ENCODE measurements at places on chromosomes 3 and 15.

- no peak for DNase-seq
Measured at GRCh38 chr3:167872941-167873340, 137.4 kb downstream of the SERPINI1 start.

- DNase-seq, result no peak
Measured at GRCh38 chr15:89487791-89488190, 8.6 kb downstream of the RHCG start.

DNA sequence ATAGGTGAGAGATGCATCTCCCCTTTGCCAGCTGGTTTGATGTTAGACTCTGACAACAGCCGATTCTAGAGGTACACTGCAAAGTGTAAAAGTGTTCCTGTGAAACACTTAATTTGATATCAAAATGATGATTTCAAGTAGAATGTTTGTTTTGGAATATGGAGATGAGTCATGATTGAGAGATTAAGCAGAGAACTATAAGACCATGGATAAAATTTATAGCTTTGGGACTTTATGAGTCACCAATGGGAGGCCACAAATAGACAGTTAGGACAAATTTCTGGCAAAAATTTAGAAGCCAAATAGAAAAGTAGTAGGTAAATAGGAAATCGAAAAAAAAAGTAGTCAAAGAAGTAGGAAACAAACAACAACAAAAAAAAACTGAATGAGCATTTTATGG, 672.5 kb downstream of the NSUN3 start:
- no peak for DNase-seq

- DNase-seq, result no peak
Measured at GRCh38 chr3:198076722-198077308, 116.8 kb downstream of the LMLN start.

DNA sequence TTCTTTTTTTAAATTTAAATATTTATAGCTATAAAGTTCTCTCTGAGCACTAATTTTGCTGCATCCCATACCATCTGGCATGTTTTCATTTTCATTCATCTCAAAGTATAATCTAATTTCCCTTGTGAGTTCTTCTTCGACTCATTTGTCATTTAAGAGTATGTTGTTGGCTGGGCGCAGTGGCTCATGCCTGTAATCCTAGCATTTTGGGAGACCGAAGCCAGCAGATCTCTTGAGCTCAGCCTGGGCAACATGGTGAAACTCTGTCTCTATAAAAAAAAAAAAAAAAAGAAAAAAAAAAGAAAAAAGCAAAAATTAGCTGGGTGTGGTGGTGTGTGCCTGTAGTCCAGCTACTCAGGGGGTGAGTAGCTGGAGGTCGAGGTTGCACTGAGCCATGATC, 34.8 kb downstream of the MAP1A start:
- DNase-seq, result no peak

DNA sequence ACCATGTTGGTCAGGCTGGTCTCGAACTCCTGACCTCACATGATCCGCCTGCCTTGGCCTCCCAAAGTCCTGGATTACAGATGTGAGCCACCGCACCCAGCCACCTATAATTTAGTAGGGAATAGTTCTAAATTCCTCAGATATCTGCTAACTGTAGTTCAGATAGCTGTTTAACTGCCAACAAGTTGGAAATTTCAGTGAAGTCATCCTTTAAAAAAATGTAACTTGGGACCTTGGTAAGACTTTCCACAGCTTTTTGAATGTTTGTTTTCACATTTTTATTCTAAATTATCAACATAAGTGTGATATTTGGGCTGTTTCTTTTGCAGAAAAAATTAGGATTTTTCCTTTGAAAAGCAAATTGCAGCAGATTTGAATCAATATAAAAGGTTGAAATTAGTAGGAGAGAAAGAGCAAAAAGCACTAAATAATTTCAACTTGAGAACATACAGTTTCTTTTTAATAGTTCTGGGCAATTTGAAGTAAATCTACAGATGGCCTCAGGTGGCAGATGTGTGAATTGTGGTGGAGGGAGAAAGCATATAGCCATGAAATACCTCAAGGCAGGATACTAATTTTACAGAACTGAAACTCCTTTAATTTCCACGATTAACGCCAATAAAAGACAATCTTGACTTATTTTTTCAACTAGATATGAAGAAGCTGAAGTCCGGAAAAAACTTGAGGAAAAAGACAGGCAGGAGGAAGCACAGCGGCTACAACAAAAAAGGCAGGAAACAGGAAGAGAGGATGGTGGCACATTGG, 34.3 kb downstream of the USP8 start:
- no peak for DNase-seq

DNA sequence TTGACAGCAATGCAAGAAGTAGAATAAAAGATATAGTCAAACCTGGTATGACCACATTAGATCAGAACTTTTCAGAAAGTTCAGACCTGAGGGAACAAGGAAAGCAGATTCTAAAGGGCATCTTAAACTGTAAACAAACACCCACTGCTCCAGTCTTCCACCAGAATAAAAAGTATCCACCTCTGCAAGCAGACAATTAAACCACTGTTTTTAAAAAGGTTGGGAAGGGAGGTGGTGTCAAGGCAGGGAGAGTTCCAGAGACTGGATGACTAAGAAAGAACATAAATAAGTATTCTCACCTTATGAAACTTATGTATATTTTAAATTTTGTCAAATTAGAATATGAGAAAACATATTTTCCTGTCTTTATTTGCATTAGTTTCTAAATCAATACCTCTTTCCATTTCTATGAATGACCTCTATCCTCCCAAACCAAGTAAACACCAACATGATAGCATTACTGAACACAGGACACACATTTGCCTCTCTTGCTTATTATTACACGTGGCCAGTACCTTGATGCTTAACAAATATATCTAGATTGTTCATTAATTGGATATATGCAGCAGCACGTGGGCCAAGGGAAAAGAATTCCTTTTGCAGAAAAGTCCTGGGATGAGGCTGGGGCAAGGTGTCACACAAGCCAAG, 31.6 kb downstream of the PIK3CB start:
- no peak for DNase-seq

DNA sequence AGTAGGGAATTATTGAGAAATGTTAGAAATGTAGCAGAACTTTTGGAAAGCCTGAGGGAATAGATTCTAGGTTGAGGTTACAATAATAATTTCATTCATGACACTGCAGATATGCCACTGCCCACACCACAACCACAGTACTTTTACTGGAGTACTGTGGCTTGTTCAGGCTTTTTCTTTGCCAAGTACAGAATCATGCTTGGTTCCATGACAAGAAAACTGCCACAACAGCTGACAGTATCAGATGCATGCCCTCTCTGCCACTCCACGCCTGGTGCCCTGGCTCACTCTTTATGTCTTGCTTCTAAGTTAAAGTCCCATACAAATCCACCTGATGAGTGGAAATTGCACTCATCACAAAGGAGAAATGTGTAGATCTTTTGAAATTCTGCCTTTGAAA, 398.6 kb downstream of the ZIC1 start:
- no peak for DNase-seq

DNA sequence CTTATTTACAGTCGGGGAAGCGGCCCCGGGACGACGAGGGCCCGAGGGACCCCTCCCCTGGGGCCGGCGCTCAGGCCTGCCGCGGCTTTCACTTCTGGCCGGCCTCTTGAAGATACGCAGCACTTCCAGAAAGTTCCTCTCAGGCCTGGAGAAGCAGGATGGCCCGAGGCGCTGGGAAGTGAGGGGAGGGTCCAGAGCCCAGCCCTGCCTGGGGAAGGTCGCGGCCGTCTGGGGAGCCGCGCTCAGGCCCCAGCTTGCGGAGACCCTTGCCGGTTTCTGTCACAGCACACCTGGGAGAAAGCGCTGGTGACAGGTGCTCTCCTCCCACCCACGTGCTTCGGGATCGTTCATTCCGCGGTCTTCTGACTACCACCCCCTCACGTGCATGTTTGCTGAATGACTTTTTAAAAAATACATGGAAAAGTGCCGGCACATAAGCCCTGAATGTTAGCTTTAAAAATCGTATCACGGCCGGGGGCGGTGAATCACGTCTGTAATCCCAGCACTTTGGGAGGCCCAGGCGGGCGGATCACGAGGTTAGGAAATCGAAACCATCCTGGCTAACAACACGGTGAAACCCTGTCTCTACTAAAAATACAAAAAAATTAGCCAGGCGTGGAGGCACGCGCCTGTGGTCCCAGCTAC, 727 bp upstream of the TM2D3 start:
- no peak for DNase-seq

GRCh38 chr15:76056931-76057330, 2.9 kb upstream of the TMEM266 start:
- DNase-seq, result peak; percentile 39

- DNase-seq, result no peak
Measured at GRCh38 chr3:185208823-185209222, 45.0 kb downstream of the EHHADH start.

- DNase-seq, result peak; percentile 3
Measured at GRCh38 chr3:54213907-54214306, 91.6 kb downstream of the CACNA2D3 start.

GRCh38 chr3:191382661-191383060, 52.3 kb upstream of the UTS2B start:
- DNase-seq, result no peak

- peak; percentile 89 for DNase-seq
Measured at GRCh38 chr3:48535578-48535977, 21.0 kb downstream of the PFKFB4 start.

DNA sequence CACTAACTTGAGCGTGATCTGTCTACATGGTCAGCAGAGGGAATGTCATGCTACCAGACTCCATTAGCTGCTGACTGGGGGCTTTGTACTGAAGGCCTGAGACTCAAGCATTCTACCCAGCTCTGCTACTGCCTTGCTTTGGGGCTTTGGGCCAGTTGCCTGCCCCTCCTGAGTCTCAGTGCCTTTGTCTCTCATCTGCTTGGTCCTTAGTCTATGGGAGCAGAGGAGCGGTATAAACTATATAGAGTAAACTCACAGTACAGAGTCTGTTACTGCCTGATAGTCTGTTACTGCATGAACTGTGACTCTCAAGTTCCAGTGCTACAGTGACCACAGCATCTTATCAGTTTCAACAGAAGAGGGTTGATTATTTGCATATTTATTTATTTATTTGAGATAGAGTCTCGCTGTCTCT, 38.5 kb upstream of the C15orf39 start:
- DNase-seq, result no peak

GRCh38 chr3:68988740-68989139, 24.7 kb downstream of the EOGT start:
- DNase-seq, result no peak

DNA sequence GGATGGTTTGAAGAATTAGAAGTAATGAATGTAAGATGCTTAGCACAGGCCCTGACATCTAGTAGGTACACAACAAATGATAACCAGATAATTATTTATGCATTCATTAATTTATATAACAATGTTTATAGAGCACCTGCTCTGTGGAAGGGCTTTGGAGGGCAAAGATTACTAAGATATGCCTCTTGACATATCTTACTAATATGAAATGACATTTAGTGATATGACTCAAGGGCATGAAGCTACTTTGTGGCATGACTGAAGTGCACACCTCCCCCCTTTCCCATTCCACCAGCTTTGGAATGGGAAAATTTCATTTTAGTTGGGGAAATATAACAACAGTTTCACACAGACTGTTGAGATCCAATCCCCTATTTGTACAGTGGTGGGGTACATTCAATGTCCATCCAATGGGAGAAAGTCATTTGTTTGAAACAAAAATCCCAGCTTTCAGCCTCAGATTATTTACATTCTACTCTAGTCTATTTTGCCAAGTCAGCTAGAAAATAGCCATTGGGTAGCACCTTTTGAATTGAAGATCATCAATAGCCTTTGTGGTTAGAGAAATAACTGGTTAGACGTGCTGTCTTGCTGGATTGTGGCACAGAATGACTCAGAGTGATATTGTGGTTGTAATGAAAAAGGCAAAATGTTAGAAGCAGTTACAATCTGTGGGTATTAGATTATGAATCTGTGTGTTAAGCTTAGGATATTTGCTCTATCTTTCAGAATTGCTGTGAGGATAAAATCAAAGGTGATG, 72.9 kb downstream of the MOBP start:
- no peak for DNase-seq

DNA sequence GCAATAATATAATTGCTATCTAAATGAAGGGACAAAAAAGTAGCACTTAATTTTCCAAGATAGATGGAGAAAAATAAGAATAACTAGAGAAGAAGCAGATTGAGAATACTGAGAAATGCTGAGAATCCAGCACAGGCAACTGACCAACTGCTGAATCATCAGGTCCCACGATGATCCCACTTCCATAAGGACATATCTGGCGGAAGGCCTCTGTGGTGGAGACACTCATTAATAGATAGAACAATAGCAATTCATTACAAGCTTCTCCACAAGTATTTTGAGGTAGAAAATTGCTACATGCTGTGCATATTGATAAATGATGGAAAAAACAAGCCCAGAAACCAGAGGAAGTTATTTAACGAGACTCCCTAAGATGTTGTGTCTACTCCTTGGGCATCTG, 105.9 kb downstream of the DUT start:
- DNase-seq, result no peak

GRCh38 chr3:102163039-102163817, 271.6 kb upstream of the ZPLD1 start:
- DNase-seq, result no peak

Data from epithelial cell of prostate (primary cell).